CD4-positive, alpha-beta T cell treated with Interleukin-4 for 4 hours (primary cell): ENCODE measurements at places on chromosomes 1 and 21.

DNA sequence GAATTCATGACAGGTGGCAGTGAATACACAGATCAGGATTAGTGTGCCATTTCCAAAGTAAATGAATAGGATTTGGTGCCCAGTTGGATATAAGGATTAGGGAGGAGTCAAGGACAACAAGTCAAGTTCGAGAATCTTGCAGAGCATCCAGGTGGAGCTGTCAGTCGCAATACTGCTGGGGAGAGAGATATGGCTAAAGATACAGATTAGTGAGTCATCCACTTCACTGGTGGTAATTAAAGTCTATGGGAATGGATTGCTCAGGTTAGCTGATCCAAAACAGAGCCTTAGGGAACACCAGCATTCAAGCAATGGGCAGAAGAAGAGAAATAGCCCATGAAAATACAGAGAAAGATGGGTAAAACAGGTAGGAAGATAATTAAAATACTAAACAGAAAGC is 26.8 kb downstream of the BCAS2 start:
- DNase-seq: no peak

DNA sequence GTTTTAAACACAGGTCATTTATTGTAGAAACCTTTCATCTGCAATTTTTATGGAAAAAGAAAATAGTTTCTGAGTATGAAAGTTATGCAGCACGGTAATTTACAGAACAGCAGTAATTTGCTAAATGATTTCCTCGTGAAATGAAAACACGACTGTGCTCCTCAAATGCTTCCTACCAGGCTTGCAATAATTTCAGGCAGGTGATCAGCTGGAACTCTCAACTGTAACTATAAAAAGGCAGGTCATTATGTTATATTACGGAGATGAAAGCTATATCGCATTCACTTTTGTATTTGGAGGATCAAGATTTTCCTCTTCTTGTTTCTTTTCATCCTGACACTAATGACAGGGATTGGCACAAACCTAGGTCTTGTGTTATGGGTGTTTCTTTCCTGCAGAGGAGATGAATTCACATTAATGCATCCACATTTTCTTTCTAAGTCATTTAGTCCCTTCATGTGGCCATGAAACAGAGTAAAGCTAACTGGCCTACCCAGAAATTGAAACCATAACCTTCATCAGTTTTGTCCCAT is 57.4 kb downstream of the SAMSN1 start:
- no peak for DNase-seq

GRCh38 chr1:230028602-230029223 is 38.3 kb upstream of the GALNT2 start:
- DNase-seq: no peak

GRCh38 chr1:17620448-17620847 is 81.0 kb downstream of the ARHGEF10L start:
- DNase-seq: no peak

GRCh38 chr1:229781453-229781852 is 155.4 kb downstream of the URB2 start:
- no peak for DNase-seq

GRCh38 chr1:117562581-117563491 is 43.0 kb upstream of the TENT5C start:
- no peak for DNase-seq

DNA sequence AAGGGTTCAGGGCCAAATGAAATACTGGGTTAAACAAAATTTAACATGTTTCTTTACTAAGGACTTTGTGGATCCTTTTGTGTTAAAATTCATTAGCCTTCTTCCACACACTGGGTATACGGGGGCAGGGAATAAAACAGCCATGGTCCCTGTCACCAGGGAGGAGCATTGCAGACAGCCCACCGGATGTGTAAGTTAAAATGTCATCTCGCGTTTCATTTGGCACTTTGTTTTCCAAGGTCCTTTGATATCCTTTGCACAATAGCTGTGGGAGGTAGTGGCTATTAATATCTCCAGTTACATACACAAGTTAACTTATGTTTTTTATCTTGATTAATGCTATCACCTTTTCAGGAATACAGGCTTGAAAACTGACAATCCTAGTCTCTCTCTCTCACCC is 172.7 kb downstream of the BARHL2 start:
- DNase-seq: no peak

GRCh38 chr1:205291596-205291995 is 29.9 kb downstream of the NUAK2 start:
- no peak for DNase-seq

DNA sequence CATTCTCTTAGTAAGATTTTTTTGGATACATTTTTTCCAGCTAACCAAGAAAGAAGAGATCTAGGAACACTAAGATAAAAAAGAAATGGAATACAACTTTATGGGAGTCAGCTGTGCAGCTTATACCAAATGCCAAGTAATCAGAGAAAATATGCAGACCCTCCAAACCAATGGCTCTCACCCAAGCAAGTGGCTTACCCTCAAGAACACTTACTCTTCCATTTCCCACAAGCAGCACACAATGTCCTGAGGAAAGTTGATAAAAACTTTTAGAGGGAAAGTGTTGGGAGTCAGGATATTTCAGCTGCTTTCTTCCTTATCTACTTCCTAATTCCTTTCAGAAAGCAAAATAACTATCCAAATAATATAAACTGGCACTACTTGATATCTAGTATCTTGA is 631.8 kb downstream of the RWDD3 start:
- no peak for DNase-seq

DNA sequence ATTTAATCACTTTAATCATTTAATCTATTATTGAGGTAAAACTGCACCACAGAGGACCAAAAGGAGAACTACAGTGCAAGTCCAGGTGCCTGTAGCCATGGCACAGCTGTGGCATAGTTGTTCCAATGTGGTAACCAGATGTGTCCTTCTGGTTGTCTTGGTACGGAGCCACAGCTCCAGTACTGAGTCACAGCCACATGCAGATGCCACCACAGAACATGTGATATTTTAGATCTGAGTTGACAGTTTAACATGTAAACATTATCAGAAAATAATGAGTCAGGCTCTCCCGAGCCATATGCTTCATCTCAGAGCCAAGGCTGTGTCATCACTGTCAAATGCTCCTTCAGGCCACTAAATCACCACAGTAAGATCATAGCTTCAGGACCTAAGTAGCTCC is 56.4 kb upstream of the RGS7 start:
- DNase-seq: no peak

- DNase-seq: no peak
Observed at GRCh38 chr21:44838039-44838895, 20.4 kb upstream of the SUMO3 start.

DNA sequence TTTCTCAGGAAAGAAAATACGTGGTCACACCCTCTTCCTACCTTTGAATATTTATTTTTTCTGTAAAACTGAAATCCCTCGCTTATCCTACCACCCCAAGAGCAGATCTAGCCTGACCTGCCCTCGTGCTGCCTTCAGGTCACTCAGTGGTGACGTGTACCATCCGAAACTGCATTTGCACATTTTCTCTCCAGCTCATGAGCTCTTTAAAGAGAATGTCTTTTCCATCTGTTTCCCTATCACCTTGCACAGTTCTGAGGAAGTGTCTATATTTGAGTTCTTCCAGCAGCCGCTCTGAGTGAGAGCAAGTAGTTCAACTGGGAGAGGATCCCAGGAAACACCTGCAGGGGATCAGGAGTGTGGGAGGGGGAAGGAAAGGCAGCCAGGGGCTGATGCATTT is 91.7 kb downstream of the OMA1 start:
- no peak for DNase-seq

- no peak for DNase-seq
Observed at GRCh38 chr1:59967141-59967697, 40.6 kb upstream of the CYP2J2 start.

GRCh38 chr1:71836904-71837303 is 445.4 kb downstream of the NEGR1 start:
- DNase-seq: no peak

GRCh38 chr1:22816067-22816775 is 105.6 kb downstream of the EPHB2 start:
- no peak for DNase-seq

GRCh38 chr1:198179556-198179981 is 22.8 kb downstream of the NEK7 start:
- DNase-seq: peak; percentile 61

DNA sequence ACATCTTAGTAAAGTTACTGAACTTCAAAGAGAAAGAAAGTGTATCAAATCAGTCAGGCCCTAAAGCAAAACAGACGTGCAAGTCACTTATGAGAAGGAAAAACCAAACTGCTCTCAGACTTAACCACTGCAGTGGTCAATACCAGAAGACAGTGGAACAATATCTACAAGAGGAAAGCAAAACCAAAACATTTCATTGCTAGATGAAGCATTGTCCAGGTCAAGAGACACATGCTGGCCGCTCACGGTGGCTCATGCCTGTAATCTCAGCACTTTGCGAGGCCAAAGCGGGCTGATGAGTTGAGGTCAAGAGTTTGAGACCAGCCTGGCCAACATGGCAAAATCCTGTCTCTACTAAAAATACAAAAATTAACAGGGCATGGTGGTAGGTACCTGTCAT is 82.0 kb upstream of the MROH9 start:
- DNase-seq: no peak

DNA sequence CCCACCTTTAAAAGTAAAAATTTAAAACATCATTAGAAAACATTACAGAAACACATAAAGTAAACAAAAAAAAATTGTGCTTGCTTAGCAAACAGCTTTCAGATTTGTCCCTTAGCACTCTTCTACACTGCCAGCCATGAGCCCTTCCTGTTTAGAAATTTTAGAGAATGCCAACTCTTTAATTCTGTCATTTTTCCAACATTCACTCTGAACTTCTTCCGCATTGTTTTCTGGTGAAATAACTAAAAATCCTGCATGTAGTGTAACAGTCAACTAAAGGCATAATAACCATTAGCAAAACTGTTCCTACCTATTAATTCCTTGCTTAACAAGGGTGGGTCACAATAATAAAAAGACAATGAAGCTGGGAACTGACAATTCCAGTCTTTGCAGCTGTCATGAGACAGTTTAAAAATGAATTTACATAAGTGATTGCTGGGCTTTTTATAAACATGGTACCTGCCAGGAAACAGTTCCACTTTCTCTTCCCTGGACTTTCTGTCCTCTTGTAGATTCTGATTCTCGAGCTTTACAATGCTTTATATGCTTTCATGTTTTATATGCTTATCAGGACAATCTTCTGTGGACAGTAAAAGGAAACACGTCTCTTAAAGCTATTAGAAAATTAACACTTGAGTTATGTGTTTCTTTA is 19.0 kb downstream of the GNG12 start:
- DNase-seq: no peak

DNA sequence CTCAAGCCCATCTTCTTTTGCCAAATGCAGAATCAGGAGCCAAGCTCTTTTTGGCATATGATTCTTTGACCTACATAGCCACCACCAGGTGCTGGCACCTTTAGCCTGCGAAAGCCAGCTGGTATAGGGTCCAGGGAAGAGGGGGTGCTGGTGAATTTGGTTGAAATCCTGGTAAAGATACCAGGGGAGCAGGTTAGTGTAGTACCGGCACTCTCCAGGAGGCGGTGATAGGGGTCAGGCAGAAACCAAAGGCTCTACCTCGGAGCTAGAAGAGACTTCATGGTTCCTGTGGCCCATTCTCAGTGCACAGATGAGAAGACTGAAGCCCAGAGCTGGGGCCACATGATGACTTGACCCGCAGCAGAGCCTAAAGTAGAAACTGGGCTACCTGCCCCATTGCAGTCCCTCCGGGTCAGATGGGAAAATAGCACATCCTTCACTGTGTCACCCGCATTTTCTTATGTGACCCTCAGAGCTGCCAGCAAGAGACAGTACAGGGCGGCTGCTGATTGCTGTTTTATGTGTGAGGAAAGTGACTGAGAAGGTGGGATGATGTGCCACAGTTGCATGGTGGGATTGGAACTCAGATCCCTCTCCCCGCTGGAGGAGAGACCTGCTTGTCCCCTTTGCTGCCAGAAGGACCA is 36.0 kb upstream of the IL19 start:
- peak; percentile 67 for DNase-seq

GRCh38 chr1:21621761-21622436 is 47.3 kb downstream of the RAP1GAP start:
- no peak for DNase-seq

GRCh38 chr1:53342735-53343470 is 15.0 kb upstream of the LRP8 start:
- DNase-seq: no peak

GRCh38 chr1:212671342-212672031 is 28.2 kb downstream of the BATF3 start:
- DNase-seq: peak; percentile 18

DNA sequence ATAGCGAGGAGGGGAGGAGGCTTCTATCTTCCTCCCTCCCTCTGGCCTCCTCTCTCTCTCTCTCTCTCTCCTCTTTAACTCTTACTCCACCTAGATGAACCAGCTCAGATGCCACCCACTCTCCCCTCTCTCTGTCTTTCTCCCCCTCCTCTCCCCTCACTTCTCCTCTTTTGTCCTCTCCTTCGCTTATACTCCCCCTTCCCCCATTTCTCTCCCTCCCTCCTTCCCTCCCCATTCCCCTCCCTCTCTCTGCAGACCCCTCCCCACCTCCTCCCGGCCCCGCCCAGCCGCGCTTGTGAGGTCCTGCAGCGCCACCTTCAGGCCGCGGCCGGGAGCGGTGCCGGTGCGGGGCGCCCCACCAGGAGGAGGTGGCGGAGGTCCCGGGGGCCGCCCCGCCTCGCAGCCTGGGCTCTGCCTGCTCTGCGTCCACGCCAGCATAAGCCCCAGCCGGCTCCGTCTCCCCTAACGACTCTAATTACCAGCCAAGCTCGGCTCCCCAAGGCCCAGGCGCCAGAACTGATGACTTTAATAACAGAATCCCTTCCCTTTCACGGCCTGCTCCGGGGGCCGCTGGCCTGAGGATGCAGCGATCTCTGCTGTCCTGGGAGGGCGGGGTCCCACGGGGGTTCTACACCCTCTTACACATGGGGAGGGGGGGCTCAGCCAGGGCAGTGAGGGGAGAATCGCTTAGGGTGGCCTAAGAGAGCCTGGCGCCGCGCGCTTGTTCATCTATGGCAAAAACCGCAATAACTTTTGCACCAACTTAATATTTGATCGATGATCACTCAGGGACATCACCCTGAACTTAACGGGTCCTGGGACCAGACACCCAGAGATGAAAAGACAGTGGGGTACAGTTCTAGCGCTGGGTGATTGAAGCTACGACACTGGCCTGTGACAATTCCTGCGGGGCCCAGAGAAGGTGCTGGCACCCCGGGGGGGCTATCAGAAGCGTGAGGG is 637.3 kb downstream of the MATN1 start:
- no peak for DNase-seq

DNA sequence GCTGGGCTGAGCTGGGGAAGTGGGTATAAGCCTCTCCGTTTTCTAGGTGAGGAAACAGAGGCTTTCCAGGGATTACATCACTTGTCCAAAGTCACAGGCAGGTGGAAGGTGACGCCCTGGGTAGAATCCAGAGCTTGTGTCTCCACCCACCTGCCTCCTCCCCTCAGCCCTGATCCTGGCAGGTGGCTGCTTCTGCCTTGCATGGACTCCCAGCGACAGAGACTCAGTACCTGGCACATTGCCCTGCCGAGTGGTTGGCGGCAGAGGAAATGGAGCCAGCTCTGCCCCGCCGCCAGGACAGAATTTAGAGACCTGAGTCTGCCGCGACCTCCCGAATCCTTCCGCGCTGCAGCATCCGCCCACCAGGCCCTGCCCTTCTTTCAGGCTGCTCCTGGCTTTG is 2.1 kb downstream of the PLA2G2E start:
- DNase-seq: no peak
